ENCODE measurements at places on chromosomes 11 and 22. TPM values are rescaled to one million over a fixed set of nuclear protein-coding genes. Genes with fewer than 3 reads are reported as not detected.

OR5T3 gene
- not detected for polyA plus RNA-seq

FOLR3 gene
- polyA plus RNA-seq, result 1.6 TPM

MUC6 gene
- polyA plus RNA-seq, result 23.0 TPM

OR51B6 gene
- polyA plus RNA-seq, result not detected

MRGPRE gene
- polyA plus RNA-seq, result not detected

HTR3B gene
- polyA plus RNA-seq, result 0.11 TPM

HIC2 gene
- polyA plus RNA-seq, result 6.9 TPM
